ENCODE measurements at places on chromosomes 3 and 15.

- DNase-seq, result no peak
These were observed 68.3 kb downstream of the CD47 start for GRCh38 chr3:108022256-108023150.

DNA sequence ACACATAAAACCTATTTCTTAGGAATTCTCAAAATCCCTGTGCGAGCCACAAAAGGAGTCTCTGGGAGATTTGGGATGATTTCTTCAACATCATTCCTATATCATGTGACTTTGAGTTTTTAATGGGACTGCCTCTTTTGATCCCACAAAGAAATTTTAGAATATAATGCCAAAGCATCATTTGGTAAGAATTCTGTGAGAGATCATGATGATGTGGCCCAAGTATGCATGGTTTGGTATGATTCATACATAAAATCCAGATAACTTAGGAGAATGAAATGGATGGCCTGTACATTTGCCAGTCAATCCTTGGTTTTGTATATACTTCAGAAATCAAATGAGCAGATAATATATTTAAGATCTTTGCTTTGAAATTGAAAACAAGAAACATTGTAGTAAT, 61.3 kb downstream of the UBE2E2 start:
- no peak for DNase-seq

- no peak for DNase-seq
These were observed 292.0 kb upstream of the CCDC54 start for GRCh38 chr3:107085261-107085660.

DNA sequence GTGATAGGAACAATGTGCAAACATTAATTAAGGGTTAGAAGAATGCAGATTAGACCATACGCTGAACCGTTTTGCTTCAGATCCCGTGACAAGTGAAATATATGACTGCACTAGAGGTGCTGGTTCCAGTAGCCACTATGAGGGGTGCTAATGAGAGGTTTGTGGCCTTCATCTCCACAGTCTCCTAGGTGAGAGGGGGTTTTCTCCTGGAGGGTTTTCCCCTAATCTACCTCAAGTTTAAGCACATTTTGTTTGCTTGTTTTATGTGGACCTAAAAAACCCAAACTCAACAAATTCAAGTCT, 13.7 kb upstream of the SHF start:
- no peak for DNase-seq

DNA sequence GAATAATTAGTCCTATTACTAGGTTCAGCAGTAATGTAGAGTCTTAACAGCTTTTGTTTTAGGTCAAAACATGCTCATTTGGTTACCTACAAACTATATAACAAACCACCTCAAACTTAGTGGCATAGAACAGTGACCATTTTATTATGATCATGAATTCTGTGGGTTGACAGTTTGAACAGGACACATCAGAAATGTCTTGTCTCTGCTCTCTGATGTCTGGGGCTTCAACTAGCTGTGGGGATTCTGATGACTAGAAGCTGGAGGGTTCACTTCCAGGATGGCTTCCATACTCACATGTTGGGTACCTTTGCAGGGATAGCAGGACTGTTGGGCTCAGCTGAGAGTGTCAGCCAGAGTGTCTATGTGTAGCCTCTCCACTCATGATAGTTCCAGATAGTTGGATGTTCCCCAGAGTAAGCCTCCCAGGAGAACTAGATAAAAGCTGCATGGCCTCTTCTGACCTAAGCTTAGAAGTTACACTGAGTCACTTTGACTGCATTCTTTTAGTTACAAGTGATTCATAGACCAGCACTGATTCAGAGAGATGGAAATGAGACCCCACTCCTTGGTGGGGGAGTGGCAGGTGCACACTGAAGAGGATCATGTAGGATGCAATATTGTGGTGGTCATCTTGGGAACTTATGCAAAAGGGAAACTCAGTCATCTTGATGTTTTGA, 32.6 kb downstream of the PLCL2 start:
- no peak for DNase-seq

GRCh38 chr15:52518487-52519371, 10.0 kb downstream of the MYO5A start:
- DNase-seq, result no peak

Data from CD4-positive, alpha-beta T cell treated with Interleukin-6 at 100 ng/mL for 8 hours (primary cell).